PC-3 (cell line): ENCODE measurements at places on chromosomes 4 and X. TPM values are rescaled to one million over a fixed set of nuclear protein-coding genes. Genes with fewer than 3 reads are reported as not detected.

SPACA5 gene
- total RNA-seq = not detected in 2 replicates

TLR6 gene
- total RNA-seq = 0.92 and 1.2 TPM in 2 replicates

EPGN gene
- total RNA-seq = 70.7 and 98.0 TPM in 2 replicates

XK gene
- 7.7 and 8.0 TPM in 2 replicates for total RNA-seq

DNA sequence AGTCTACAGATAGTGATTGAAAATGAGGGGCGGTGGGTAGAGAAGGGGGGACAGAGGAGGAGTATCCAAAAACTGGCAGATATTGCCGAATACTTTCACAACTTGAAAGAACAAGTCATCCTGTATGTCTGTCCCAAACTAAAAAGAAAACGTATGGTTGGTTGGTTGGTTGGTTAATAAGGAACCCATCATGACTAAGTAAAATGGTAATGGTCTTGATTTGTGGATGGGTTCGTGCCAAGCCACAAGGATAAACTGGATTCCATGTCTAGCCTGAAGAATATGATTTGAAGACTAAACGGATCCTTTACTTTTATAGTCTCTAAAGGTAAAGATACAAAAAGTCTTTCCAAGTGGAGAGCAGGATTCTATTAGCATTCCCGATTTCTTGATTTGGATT lies 208.4 kb downstream of the DCLK2 start:
- H3K27me3 ChIP-seq = no peaks in the 10 kb centered on the region
- H3K36me3 ChIP-seq = no peaks in the 10 kb centered on the region
- peaks cover 4% of the 10 kb centered on the region; the same call in 1 of the 2 replicates for H3K4me1 ChIP-seq
- no peak overlapping the region for H3K27ac ChIP-seq

- no peak overlapping the region for H3K27ac ChIP-seq
- no peaks in the 10 kb centered on the region for H3K36me3 ChIP-seq
- no peaks in the 10 kb centered on the region for H3K4me1 ChIP-seq
- no peak for DNase-seq
Measured at GRCh38 chr4:56874923-56875322, 32.8 kb upstream of the REST start.

DNA sequence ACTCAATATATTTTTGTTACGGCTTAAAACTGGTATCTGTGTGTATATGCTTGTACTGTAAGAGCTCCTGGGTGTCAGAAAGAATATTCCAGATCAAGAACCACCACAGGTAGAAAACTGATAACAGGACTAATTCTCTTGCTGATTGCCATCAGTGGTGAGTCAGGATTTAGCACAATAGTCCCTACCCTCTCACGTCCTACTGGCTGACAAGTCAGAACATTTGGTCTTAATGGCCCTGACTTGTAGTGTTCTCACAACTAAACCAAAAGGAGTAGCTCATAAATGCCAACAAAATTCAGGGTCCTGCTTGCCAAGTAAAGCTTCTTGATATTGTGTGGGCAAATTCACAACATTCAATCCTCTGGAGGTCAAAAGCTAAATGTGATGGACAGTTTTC lies 105.2 kb upstream of the MAB21L2 start:
- H3K4me3 ChIP-seq = no peak overlapping the region
- no peak overlapping the region for H3K27ac ChIP-seq
- no peak for DNase-seq
- H3K36me3 ChIP-seq = no peaks in the 10 kb centered on the region
- H3K27me3 ChIP-seq = no peaks in the 10 kb centered on the region

GRCh38 chr4:92307866-92308265 lies 4.1 kb downstream of the GRID2 start:
- H3K4me1 ChIP-seq = peaks cover 11% of the 10 kb centered on the region; the same call in 1 of the 2 replicates
- H3K36me3 ChIP-seq = no peaks in the 10 kb centered on the region
- DNase-seq = no peak
- no peak overlapping the region for H3K27ac ChIP-seq
- H3K4me3 ChIP-seq = no peak overlapping the region
